ENCODE measurements at places on chromosomes 12 and 14.

- no peak for DNase-seq
Measured at GRCh38 chr12:111216387-111217159, 152.3 kb downstream of the PHETA1 start.

- no peak for DNase-seq
Measured at GRCh38 chr14:73740618-73741326, 26.6 kb upstream of the PNMA1 start.

DNA sequence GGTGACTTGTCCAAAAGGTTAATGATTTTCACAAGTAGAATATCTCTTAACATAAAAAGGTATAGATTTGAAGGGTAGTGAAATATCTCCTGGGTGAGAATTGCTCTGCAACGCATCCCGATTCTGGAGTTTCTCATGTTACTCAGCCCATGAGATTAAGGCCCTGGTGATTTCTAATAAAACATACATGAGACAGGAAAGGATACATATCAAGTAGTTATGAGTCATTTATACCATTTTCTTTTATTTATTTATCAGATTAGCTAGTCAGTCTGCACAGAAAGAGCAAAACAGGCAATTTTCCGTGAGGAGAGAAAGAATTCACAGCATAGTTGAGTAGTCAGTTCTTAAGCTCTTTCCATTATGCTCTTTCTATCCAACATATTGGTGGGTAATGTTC is 535.6 kb upstream of the ATP2B1 start:
- no peak for DNase-seq

- no peak for DNase-seq
Measured at GRCh38 chr12:1852076-1852475, 31.7 kb downstream of the LRTM2 start.

GRCh38 chr12:74647256-74647655 is 109.6 kb downstream of the ATXN7L3B start:
- no peak for DNase-seq

DNA sequence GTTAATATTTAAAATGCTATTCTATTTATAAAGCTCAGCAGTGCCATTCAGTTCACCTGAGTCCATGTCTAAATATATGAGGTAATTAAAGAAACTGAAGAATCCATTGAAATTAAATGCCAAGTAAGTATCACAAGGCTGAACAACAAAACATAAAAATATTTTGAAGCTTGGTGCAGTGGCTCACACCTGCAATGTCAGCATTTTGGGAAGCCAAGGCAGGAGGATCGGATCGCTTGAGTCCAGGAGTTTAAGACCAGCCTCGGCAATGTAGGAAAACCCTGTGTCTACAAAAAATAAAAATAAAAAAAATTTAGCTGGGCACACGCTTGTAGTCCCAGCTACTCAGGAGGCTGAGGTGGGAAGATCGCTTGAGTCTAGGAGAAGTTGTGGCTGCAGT is 101.8 kb downstream of the OSBPL8 start:
- no peak for DNase-seq

GRCh38 chr12:105322070-105322469 is 8.4 kb upstream of the C12orf75 start:
- no peak for DNase-seq

DNA sequence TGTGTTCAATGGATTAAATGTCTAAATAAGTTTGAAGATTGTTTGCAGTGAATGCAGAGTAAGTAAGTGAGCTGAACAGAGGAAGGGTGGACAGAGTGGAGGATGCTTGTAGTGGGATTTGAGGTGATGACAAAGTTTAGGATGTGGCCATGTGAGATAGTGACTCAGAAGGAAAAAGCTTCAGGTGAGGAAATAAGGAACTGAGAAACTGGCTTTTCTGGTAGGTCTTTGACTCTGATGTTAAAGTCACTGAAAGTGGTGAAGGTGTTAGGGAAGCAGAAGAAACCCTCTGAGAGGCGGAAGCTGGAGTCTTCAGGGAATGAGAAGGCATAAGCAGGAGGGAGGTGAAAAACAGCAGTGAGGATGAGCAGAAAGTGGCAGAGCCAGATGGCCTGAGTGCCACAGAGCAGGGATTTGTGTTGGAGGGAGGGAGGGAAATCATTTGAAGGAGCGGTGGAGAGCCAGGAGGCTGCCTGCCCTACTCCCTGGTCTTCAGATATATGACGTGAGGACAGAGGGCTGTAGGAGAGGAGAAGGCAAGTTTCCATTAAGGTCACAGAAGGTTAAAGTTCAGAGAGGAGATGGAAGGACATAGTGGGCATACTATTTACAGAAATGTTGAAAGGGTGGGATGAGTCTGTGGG is 24.8 kb downstream of the RGS6 start:
- no peak for DNase-seq
